ENCODE measurements at places on chromosomes 4 and X. TPM values are rescaled to one million over a fixed set of nuclear protein-coding genes. Genes with fewer than 3 reads are reported as not detected.

PPBP gene
- not detected for total RNA-seq

- no peak for DNase-seq
Observed at GRCh38 chr4:181105487-181105886, 1137.7 kb upstream of the TENM3 start.

GRCh38 chrX:51641421-51642021 is 22.8 kb upstream of the CENPVL3 start:
- peak; percentile 44 for DNase-seq

VCX3B gene
- 0.62 TPM for total RNA-seq

DNA sequence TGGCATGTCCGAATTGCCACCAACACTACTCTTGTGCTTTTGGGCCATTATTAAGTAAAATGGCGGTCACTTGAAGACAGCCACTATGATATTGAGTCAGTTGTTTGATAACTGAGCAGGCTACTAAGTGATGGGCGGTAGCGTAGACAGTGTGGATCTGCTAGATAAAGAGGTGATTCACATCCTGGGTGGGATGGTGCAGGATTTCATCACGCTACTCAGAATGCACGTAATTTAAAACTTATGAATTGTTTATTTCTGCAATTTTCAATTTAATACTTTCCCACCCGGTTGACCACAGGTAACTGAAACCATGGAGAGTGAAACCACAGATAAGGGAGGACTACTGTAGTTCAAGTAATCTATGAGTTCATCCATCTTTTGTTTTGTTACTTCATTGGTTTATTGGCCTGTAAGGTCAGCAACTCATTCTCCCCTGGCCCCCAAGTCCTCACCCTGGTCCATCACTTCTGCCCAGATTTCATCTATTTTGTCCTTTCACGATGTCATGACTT is 2.9 kb downstream of the ARAF start:
- no peak for DNase-seq

DNA sequence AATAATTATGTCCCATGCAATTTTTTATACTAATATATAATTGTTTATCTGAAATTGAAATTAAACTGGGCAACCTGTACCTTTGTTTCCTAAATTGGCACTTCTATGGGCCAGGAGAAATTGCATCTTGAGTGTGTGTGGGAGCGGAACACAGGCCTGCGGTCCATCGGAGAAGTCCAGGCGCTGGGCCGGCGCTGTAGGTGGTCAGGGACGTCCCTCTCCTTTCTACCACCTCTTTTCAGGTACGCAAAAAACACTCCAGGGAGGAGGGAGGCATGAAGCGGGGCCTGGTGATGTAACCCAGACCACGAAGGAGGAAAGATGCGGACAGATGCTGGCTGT is 717 bp downstream of the MGAT4D start:
- DNase-seq = no peak

RAB41 gene
- total RNA-seq = not detected

DNA sequence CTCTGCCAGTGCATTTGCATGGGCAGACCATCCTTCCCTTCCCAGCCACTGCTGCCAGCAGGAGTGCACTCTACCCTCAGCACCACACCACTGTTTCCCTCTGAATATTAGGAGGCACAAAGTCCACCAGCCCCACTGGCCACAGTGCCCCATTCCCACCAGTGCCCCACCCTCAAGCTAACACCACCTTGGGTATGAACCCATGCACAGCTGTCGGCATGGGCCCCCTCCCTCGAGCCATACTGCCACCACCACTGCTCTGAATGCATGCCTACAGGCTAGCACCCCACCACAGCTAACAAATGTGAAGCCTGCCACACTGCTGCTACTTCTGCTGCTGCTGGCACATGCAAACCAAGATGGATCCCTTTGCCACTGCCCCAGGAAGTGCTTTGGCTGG is 810.4 kb downstream of the TRAM1L1 start:
- DNase-seq = no peak

- DNase-seq = peak; percentile 19
Observed at GRCh38 chr4:1399508-1400190, 6.6 kb downstream of the NKX1-1 start.

ANK2 gene
- 0.27 TPM for total RNA-seq

DNA sequence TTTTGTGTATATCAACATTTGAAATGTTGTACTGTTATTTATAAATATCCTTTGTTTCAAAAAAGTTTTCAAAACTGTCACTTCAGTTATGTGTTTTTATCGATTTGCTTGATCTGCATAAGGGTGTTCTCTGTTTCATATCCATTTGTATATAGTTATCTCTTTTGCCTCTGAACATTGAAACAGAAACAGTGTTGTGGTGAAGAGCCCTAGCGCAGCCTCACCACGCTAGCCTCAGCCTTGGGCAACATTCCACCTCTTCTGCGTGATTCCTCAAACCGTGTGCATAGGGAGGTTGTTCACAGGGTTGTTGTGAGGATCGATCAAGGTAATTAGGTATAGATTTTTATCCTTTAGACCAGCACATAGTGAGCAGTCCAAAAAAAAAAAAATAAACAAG is 287.0 kb upstream of the GALNT7 start:
- DNase-seq = no peak

GRCh38 chrX:2261831-2262667 is 238.7 kb downstream of the DHRSX start:
- peak; percentile 3 for DNase-seq

GRCh38 chr4:120977435-120977997 is 55.0 kb upstream of the PRDM5 start:
- DNase-seq = peak; percentile 45

GAB3 gene
- total RNA-seq = 15.6 TPM

ASB12 gene
- total RNA-seq = not detected

GRCh38 chr4:44791831-44792230 is 65.5 kb upstream of the GNPDA2 start:
- DNase-seq = no peak

DNA sequence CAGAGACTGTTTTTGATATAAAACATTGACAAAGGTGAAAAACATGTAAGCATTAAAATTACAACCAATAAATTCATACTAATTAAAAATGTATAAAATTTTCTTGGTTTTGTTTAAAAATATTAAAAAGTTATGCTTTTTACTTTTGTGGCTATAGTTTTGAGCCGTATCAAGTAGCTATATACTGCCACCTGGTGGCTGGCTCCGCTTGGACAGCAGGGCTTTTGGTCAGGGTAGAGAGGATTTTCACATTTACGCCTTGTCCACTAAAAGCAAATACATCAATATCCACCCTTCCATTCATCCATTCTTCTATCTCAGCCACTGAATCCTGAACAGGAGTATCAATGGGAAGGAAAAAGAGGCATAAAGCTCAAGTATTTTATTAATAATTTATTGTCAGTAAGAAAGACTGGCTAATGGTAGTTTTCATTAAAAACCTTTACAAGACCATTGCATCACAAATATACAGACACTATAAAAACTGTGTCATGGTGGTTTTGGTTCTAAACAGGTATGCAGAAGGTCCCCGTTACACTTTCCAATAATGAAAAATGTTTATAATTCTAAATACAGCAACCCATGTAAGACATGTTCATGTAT is 32.1 kb upstream of the MTNR1A start:
- DNase-seq = peak; percentile 35

- no peak for DNase-seq
Observed at GRCh38 chrX:13357925-13358324, 38.1 kb upstream of the ATXN3L start.

NEXMIF gene
- not detected for total RNA-seq

NPY2R gene
- not detected for total RNA-seq

DNA sequence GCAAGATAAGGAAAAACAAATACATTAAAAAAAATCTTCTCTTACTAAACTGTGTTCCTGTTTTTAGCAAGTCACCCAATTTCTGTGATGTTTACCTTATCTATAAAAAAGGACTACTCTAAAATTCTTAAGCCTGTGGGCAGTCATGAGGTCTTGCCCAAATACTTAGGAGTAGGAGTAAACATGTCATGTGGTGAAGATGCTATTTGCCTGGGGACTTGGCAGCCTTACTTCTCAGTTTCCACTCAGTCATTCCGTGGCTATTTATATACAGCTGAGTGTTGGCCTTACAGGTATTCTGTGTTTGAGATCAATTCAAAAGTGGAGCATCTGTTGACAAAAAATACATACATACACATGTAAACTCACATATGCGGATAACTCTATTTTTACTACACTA is 89.9 kb upstream of the TLR2 start:
- DNase-seq = peak; percentile 84

GRCh38 chr4:149676076-149676475 is 139.6 kb downstream of the IQCM start:
- DNase-seq = no peak

DNA sequence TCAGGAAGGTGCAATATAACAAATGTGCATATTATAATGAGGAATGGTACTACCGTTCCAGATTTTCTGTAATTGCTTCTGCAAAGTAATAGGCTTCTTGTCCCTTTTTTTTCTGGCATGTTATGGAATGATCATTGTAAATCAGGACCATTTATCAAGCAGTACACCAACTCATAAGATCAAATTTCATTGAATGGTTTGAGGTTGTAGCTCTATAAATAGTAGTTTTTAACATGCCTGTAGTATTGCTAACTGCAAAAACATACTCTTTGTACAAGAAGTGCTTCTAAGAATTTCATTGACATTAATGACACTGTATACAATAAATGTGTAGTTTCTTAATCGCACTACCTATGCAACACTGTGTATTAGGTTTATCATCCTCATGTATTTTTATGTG is 12.6 kb downstream of the IBSP start:
- no peak for DNase-seq

PIR gene
- total RNA-seq = 25.4 TPM

CENPVL2 gene
- not detected for total RNA-seq

- no peak for DNase-seq
Observed at GRCh38 chr4:160894809-160895208, 1269.0 kb downstream of the FSTL5 start.

- DNase-seq = peak; percentile 7
Observed at GRCh38 chrX:115408771-115409400, 119.4 kb downstream of the LUZP4 start.

- DNase-seq = peak; percentile 39
Observed at GRCh38 chr4:110793381-110793801, 170.5 kb upstream of the PITX2 start.

- no peak for DNase-seq
Observed at GRCh38 chrX:148555101-148555500, 54.7 kb downstream of the AFF2 start.

DNA sequence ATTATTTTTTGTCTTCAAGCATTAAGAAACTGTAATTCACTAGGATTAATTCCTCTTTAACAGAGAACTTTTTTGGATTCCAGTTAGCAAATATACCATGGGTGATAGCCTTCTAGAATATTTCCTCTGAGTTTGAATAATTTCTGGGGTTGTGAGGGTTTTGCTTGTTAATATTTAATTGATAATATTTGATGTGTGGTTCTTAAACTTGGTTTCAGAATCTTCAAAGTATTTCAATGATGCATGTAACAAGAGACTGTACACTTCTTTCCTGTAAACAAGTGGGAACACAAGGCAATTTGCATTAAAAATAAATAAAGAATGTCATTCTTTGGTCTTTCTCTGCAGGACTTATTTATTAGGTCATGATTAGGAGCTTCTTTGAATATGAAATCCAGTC is 9.5 kb upstream of the C4orf51 start:
- DNase-seq = no peak

DNA sequence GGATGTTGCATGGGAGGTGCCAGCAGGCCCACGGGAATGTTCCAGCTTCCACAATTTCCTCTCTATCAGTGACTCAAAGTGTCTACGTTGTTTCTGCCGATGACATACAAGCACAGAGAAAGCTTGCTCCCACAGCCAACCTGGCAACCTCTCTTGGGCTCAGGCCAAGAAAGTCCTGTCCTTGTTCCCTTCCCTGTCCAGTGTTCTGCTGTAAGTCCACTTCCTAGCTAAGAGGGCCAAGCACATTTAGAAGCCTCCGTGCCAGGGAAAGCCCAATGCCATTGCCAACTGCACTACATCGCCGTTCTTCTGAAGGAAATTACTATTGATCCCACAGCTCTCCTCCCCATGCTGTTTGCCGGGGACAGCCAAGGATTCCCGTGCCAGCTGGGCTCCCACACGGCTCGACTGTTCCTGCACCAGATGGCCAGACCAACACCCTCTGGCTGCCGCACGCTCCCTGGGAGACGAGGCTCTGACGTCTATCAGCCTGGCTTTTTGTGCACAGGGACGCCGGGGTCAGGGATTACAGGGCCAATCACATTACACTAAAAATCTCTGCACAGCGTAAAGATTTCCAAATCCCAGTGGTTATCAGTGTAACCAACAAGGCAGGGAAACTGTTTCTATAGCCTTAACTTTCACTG is 284.0 kb downstream of the BCOR start:
- DNase-seq = peak; percentile 80

ZFP92 gene
- not detected for total RNA-seq

DNA sequence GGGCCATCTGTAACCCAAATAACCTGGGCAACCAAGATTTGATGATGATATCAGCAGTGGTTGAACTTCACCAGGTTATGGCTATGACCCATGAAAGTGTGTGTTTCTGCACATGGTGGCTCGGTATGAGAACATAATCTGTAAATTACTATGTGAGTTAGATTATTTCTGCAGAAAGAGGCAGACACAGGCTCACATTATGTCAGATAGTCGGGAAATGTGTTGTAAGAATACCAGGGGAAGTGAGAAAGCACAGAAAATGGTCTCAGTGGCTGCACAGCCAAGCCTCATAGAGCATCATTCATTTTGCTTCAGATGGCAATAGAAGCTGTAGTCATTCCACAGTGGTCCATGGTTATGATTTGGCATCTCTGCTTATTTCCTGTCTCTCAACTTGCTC is 63.0 kb upstream of the RBPJ start:
- no peak for DNase-seq

DNA sequence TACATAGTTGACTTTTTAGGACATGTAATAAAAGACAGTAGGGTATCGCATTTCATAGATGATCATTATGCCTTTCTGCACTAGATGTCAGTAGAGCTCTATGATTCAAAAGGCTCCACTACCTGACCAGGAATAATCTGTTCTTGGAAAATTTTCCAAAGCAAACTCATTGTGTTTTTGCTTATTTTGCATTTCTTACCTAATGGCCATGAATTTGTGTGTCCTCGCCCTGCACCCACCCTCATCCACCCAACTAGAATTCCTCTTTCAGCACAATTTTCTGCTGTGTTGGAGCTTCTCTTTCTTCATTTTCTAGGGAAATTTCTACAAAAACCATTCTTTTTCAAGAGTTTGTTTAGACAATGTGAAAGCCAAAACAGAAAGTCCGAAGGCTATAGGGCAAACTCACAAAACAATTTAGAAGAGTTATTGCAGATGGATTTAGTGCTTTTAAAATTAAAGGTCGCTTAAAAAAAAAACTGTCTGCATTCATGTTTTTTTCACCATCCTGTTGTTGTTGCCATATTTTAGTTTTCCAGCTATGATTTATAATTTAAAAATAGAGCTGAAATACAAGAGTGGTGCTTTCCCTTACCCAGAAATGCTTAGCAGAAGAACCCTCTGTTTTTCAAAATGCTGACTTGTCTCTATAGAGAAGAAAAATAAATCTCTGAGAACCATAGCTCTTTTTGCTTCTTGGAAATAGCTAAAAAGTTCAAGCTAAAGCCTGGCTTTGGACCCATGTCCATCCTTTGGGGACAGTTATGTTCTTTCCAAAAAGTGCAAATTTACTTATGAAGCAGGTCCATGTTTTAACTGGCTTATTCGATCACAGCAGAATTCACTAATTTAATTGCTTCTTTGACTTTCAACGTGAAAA is 183.7 kb downstream of the SPATA18 start:
- peak; percentile 9 for DNase-seq
